ENCODE measurements at places on chromosomes 16 and 17.

DNA sequence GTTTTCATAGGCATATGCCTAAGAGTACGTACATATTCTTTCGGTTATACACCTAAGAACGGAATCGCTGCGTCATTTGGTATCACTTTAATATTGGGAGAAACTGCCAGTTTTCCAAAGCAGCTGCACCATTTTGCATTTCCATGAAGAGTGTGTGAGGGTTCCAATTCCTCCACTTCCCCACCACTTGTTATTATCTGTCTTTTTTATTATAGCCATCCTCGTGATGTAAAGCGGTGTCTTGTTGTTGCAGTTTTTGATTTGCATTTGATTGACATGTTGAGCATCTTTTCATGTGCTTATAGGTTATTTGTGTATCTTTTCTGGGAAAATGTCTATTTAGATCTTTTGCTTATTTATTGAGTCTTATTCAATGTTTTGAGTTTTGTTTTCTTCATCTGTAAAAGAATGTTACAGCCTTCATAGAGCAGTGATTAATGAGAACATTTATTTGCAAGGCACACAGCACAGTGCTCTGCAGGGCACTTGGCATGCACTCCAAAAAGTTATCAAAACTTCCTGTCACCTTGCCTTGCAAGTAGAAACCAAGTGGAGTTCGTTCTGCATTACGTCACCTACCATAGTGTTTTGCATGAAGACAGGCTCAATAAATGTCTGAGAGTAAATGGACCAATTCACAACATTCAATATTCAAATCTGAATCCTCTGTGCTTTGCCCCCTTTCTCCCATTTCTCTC is 26.6 kb upstream of the ST6GALNAC1 start:
- no peak for DNase-seq

GRCh38 chr16:85872734-85873133 is 26.2 kb upstream of the IRF8 start:
- peak; percentile 41 for DNase-seq

DNA sequence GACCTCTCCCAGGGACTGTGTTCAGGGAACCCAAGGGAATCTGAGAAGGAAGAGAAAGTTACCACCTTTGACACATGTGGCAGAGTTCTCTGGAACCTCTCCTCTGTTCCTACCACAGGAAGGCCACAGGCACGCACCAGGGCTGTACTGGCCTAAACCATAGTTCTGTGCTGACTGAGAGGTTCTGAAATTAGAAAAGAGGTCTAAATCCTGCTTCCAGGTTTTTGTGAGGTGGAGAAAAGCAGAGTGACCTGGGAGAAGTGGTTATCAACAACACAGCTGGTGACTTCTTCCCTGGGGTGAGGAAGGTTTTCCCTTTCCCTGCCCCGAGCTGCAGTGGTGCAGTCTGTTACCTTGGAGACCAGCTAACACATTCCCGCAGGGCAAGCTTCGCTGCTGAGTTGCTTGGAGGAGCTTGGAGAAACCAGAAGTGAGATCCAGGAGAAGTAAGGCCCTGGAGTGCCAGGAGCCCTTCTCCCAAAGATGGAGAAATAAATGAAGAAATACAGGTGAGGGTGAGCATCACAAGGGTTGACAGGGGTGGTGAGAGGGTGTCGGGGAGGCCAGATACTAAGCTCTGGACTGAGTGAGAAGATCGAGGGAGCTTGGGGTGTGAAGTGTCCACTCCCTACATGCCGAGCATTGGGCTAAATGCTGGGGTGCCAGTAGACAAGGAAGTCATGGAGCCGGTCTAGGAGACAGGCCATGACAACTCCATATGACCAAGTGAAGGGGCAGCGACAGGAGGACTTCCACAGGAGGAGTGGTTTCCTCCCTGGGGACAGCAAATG is at the start of gene VWA3A:
Gene VWA3A (plus strand): TSS at position 399 of the 791 bp plus-strand sequence. CDS start 97 bp downstream, at position 496.
- DNase-seq: no peak

GRCh38 chr17:20935740-20936139 is 107.1 kb downstream of the USP22 start:
- DNase-seq: no peak

GRCh38 chr16:85019659-85020245 is 7.8 kb upstream of the KIAA0513 start:
- no peak for DNase-seq

- DNase-seq: no peak
These were observed 5.4 kb upstream of the FSCN2 start for GRCh38 chr17:81522491-81523401.

DNA sequence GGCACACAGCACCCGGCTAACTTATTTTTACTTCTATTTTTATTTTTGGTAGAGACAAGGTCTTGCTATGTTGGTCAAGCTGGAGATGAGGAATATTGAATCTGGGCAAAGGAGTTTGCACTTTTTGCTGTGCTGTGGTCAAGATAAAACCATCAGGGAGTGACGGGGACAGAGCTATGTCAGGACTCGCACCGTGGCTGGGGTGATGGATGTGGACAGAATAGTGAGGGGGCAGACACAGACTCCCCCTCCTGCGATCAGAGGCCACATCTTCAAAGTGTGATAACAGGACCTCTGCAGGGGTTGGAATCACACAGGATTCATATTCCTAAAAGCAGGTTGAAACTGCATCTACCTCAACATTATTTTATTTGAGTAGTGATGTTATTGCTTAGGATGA is 25.6 kb downstream of the IL21R start:
- peak; percentile 32 for DNase-seq

All from ureter (tissue), 1 donor.